ENCODE measurements at places on chromosomes 4 and X.

GRCh38 chrX:118824173-118824730 lies 628 bp downstream of the ZCCHC12 start:
- peak; percentile 73 for DNase-seq

- no peak for DNase-seq
Measured at GRCh38 chr4:64781737-64782326, 372.6 kb upstream of the TECRL start.

DNA sequence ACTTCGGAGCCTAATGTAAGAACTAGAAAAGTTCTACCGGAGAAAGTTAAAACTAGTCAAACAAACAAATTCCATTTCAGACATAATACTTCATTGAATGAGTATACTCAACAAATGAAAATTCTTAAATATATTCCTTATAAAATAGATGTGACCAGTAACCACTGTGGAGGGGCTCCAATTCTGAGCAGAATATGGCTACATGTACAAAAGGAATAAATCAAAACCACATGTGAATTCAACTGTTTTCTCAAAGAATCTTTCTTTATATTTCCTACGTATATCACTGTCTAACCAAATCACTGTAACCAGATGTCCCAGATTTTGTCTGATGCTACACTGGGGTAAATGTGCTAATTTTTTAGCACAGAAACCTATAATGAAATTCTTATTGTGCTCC lies 49.0 kb downstream of the HTN1 start:
- no peak for DNase-seq

GRCh38 chrX:74523224-74523623 lies 91.2 kb downstream of the RLIM start:
- no peak for DNase-seq

GRCh38 chr4:55758570-55758969 lies 61.0 kb upstream of the EXOC1L start:
- DNase-seq: no peak

DNA sequence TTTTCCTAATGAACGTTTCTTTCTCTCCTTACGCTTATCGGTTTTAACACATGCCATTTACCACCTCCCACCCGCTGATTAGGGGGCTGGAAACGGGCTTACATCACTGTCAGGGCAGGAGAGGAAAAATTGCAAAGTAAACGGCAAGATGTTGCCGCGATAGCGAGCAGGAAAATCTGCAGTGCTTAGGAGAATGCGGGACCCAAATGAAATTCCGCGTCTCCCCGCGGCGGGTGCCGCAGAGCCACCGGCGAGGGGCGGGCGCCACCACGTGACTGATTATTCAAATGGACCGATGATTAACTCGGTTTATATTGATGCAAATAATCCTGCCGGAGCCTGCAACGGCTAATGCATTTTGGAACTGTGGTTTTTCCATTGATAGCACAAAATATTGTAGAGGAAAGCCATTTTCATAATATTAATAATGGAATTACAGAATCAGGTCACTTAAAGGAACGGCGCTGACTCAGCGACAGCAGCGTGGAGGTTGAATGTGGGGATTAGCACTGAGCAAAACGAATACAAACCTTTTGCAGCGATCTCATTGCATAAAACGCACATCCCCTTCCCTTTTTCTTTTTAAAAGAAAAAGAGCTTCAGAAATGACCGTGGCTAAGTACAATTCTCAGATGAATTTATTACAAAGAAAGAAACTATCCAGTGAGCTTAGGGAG lies 224.2 kb downstream of the STIM2 start:
- DNase-seq: peak; percentile 87

DNA sequence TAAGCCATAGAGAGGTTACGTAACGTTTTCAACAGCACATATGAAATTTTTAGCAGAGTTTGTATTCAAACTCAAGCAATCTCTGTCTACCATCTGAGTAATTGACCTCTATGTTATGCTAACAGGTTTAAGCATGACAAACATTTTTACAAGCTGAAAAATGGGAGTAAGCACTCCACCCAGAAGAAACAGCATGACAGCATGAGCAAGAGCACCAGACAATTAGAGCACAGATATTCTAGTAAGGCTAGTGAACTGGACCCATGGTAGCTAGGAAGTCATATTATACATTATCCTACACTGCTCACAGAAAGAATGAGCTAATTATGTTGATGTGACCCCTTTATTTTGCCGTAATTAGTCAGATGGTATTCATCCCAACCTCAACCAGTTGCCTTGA lies 200.5 kb downstream of the PABPC4L start:
- no peak for DNase-seq

GRCh38 chrX:31212856-31213748 lies 141.3 kb upstream of the FTHL17 start:
- DNase-seq: no peak

DNA sequence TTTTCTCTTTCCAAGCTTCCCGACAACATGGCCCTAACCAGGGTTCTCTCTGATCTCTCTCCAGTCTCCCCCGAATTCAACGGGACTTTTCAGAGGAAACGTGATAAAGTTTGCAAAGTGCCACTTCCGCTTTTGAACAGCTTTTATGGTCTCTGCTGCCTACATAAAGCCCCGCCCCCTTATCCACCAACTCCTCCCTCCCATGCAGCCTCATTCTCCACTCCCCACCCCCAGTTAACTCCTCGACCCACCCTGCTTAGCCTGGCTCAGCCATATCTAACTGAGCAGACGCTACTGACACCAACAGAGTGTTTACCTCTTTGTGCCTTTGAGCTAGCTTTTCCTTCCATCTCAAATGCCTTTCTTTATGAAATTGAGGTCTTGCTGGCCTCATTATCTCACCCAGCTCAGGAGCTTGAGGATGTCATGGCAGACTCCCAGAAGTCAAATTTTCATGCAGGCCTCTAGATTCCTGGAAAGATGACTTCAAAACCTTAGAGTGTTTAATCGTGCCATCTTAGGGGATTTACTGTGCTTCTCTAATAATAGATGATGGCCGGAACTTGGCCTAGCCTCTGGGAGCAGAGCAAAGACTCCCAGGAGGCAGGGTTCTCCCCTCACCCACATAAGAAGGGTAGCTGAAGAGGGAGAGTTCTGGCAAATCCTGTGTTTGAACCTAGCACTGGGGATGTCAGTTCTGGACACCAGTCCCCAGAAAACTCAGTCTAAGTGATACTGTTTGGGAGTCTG lies 606.0 kb downstream of the BCOR start:
- peak; percentile 55 for DNase-seq

DNA sequence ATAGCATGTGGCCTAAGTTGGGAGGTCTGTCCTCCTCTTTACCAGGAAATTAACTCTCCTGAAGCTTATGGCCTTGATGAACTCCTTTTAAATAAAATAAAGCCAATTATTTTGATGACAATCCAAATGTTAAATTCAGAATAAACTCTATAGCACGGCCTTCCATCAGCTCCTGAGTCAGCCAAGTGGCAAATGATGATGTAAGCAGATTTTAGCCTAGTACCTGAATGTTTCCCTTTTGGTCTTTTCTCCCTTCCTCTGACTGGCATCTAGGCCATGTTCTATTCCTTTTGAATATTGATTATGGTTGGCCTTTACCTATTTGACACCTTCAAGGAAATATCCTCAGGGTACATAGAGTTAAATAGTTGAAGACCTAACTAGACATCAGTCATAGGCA lies 76.2 kb downstream of the PARM1 start:
- no peak for DNase-seq

DNA sequence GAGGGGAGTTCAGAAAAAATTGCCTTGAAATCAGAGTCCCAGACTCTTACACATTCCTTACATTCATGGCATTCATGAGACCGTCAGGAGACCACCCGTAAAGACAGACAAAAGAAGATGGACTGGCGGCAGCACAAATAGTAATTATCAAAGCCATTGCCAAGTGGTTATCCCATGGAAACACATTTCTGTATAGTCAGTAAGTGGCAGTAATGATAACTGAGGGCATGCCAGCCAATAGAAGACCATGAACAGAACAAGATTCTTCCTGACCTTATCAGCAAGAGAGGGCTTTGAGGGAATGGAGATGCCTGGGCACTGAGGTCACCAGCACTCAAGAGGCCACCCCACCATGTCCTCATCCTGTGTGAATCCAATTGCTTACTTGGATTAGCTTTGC lies 121.7 kb upstream of the HCCS start:
- DNase-seq: peak; percentile 51

DNA sequence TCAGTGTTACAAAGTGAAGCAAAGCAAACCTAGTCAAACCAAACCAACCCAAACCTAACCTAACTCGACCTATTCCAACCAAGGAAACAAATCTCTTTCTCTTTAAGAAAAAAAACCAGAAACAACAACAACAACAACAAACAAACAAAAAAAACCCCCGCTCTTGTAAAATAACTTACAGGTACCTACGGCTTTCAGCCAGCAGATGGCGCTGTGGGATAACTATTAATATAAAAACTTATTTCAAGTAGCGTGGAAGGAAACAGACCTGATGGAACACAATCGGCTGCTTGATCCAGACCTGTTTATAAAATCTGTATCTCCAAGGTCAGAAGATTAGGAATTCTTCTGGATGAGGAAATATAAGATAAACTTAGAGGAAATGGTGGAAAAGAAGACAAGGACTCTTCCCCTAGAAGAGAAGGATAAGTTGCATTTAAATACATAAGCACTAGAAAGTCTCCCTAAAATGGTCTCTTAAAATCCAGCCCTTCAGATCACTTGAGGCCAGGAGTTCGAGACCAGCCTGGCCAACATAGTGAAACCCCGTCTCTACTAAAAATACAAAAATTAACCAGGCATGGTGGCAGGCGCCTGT lies 34.4 kb upstream of the CDKL5 start:
- peak; percentile 84 for DNase-seq

DNA sequence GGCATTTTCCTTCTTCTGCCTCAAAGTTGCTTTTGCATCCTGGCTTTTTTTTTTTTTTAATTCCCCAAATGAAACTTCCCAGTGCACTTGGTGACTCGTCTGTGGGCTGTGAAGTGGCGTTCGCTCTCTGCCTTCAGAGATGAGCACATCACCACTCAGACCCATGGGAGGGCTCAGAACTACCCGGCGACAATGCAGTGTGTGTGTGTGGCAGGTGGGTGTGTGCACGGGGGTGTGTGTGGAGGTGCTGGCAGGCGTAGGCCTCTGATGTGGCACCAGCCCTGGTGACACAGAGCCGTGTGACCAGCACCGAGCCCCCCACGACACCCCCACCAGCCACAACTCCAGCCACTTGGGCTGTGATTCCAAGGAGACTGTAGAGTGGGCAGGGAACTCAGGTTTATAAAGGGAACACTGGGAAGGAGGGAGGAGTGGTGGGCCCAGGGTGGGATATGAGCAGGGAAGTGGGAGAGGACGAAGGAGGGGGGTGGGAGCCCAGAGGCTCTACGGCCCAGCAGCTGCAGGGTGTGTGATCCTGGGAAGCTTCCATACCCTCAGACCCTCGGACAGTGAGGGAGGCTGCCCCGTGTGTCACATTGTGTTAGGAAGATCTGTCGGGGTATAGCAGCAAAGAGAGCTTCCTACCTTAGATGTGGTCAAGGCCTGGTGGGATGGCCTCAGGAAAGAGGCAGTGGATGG lies 6.0 kb upstream of the WFS1 start:
- DNase-seq: no peak

DNA sequence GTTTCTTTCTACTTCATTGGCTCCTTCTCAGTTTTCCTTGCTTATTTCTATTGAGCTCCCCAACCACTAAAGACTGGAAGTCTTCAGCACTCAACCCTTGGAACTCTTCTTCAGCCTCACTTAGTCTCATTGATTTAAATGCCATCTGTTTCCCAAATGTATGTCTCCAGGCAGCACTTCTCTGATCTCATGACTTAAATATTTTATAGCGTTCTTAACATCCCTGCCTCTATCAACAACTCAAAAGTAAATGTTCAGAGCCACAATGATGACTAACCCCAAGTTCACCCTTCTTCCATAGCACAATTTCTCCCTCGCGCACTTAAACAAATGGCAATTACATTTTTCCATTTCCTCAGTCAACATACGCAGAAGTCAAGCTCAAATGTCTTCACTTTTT lies 1393.3 kb downstream of the ARAP2 start:
- DNase-seq: no peak

- no peak for DNase-seq
Measured at GRCh38 chr4:34412911-34413310, 1831.4 kb downstream of the ARAP2 start.

GRCh38 chr4:123835831-123836590 lies 439.4 kb downstream of the SPRY1 start:
- DNase-seq: no peak

- no peak for DNase-seq
Measured at GRCh38 chr4:186096681-186097165, 7.8 kb upstream of the FAM149A start.

GRCh38 chrX:1475481-1475880 lies 22.8 kb upstream of the ASMTL start:
- no peak for DNase-seq

DNA sequence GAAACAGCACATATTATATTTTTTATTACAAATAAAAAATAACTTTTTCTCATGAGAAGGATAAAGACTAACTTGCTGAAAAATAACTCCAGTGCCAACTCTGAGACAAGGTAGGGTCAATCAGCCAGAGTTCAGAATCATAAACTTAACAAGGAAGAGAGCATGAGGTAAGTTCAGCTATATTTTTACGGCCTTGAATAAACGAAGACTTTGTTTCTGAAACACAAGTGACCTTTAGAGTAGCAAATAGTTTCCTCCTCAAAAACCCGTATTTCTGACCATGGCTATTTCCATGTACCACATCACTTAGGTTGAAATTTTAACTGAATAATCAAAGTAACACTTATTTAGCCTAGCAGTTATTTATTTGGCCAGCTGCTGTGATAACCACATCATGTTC lies 45.5 kb downstream of the PRDM5 start:
- no peak for DNase-seq

- DNase-seq: no peak
Measured at GRCh38 chr4:148332486-148332885, 109.7 kb downstream of the NR3C2 start.

DNA sequence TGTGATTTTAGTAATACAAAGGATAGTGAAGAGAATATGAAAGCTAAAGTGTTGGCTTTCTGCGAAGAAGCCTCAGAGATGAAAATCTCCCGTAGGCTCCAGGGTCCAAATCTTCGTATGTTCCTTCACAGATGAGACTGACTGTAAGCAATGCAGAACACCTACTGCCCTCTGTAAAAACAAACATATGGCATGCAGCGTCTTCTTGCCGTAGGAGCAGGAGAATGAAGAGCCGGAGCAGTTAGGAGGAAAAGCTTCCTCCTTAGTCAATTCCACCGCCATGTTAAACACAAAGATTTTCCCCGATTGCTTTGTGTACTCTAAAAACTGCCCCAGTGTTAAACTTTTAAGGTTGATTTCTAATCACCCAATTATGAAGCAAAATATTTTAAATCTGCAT lies 22.5 kb downstream of the RWDD4 start:
- DNase-seq: peak; percentile 51

GRCh38 chr4:154732669-154733068 lies 11.1 kb upstream of the LRAT start:
- no peak for DNase-seq

- DNase-seq: no peak
Measured at GRCh38 chr4:147530723-147531122, 49.8 kb downstream of the EDNRA start.

Measured in endodermal cell (in vitro differentiated cells).